Stimulated activated CD4-positive, alpha-beta T cell treated with anti-CD3 and anti-CD28 coated beads, TNF-alpha, amount 100 ng/mL, for 4 hours (primary cell): ENCODE measurements at places on chromosomes 13 and 19.

- no peak for DNase-seq
These were observed 19.7 kb downstream of the PRAM1 start for GRCh38 chr19:8482696-8483095.

- DNase-seq: no peak
These were observed 3.7 kb upstream of the RAP2A start for GRCh38 chr13:97430296-97430695.

DNA sequence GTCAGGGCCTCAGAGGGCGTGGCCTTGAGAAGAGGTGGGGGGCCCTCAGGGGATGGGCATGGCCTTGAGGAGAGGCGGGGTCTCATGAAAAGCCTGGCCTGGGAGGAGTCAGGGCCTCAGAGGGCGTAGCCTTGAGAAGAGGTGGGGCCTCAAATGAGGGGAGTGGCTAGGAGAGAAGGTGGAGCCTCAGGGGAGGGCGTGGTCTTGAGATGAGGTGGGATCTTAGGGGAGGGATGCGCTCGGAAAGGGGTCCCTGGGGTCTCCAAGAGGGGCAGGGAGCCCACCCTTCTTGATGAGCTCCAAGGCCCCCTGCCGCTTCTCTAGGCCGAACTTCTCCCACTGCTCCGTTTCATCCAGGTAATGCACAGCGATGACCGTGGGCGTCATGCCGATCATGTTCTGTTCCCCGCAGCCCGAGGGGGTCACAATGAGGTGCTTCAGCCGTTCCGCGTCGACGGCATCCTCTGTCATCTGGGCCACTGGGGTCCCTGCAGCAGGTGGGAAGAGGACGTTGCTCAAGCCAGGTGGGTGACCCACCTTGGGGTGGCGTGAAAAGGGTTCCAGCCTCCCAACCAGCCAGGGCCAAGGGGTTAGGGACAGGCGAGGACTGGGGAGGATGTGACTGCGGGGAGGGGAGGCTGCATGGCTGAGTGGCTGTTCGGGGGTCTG, 24.3 kb upstream of the TNFSF14 start:
- DNase-seq: no peak

GRCh38 chr19:37718304-37718703, 1.3 kb downstream of the ZNF607 start:
- DNase-seq: no peak

- no peak for DNase-seq
These were observed 14.5 kb upstream of the TPP2 start for GRCh38 chr13:102582256-102582655.

DNA sequence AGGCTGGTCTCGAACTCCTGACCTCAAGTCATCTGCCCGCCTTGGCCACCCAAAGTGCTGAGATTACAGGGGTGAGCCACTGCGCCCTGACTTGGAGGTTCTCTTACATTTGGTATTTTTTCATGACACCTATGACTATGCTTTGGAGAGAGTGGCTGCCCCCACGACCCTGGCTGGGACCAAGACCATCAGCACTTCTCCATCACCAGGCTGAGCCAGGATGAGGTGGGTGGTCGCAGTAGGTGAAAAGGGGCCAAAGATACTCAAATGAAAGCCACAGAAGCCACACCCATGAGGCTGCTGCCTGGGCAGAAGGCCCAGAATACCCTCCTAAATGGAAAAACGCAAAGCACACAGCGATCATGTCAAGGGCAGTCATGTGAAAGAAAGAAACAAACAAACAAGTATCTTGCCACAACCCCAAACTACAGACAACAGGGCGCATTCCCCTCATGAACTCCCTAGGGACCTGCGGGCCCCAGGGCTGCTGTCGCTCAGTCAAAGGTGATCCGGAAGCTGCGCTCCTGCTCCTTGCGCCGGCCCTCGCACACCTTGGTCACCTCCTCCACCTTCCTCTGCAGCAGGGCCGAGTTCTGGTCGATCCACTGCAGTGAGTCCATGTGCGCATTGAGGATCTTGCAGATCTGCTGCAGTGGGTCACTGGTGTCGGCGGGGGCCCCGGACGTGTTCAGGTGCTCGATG, 11.2 kb upstream of the IL4I1 start:
- no peak for DNase-seq
